ENCODE measurements at places on chromosomes 7 and 10.

- no peak for DNase-seq
These were observed 328.4 kb upstream of the GNAI1 start for GRCh38 chr7:79806161-79806734.

GRCh38 chr7:724298-724697, 2.2 kb upstream of the DNAAF5 start:
- no peak for DNase-seq

DNA sequence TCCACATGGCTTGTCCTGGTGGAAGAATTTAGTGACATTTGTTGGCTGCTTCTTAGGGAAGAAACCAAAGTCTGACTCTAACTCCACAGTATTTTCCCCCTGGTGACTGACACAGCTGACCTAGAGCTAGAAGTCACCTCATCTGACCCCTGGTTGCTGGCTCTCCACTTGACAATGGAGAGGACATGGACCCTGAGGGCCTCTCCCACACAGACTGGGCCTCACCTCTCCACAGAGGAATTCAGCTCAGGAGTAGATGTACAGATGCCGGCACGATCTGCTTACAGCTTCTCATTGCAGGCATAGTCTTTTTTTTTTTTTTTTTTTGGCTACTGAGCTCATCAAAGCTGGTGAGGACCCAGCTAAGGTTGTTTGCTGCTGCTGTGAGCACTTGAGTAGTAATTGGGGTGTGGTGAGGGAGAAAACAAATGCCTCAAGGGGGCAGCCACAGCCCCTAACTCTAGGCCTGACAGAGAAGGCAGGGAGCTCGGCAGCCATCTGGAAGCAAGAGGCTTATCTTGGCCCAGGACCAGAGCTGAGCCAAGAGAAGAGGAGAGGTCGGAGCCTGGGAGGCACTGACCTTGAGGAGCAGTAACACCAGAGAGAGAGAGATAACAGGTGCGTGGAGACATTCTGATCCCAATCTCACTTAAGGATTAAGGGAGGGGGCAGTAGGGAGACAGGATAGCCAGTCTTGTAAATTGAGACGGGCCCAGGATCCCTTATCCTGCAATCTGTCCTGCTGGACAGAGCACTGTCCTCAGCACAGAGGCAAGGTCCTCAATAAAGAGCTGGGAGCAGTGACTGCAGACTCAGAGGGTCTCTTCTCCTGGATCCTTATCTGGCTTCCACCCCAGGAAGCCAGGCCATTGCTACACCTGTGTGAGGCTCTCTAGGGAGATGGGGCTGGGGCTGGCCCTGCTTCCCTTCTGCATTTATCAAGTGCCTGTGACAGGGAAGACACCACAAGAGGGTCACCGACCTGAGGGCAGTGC, 9.4 kb downstream of the PRSS58 start:
- DNase-seq, result no peak

GRCh38 chr10:17026686-17027485, 102.7 kb downstream of the CUBN start:
- DNase-seq, result no peak

- DNase-seq, result no peak
These were observed 61.6 kb downstream of the NAMPT start for GRCh38 chr7:106223156-106223555.

DNA sequence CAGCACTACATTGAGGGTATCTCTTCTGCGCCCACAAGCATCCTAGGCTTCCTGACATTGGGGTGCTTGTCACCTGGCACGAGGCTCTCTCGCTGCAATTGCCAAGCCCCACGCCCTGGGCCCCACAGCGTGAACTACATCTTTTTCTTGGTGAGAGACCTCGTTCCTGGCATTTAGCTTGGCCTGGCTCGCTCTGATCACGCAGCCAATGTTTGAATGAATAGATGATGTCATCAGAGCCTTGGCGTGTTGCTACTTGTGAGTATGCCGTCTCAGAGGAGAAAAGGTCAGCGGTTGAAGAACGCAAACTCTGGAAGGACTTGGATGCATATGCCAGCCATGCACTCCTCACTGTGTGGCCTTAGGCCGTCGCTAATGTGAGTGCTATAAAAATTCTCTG, 150.2 kb upstream of the AUTS2 start:
- DNase-seq, result no peak

DNA sequence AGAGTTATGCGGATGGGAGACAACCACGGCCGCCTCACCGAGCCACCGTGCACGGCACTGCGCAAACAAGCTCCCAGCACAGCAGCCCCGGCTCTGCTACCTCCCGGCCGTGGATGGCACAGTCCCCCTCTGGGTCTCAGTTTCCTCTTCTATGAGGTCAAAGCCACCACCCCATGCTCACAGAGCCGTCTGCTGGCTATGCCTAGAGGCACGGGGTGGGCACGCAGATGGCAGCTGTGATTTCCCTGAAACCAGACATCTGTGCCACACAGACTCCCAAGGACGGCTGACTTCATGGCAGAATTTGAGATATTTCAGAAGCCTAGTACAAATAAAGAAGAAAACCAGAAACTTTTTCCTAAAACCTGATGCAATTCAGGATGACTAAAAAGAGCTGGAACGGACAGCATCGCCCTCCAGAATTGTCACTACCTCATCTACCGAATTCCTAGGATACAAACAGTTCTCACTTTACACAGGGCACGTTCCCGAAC, 73.2 kb downstream of the AMZ1 start:
- no peak for DNase-seq
